Activated naive CD4-positive, alpha-beta T cell treated with Interleukin-2 at 50 U/mL for 16 hours (primary cell): ENCODE measurements at places on chromosomes 11 and 22.

- no peak for DNase-seq
Observed at GRCh38 chr22:20853236-20853660, 5.4 kb downstream of the PI4KA start.

GRCh38 chr11:33825854-33826560 lies 51.7 kb upstream of the FBXO3 start:
- DNase-seq = no peak

DNA sequence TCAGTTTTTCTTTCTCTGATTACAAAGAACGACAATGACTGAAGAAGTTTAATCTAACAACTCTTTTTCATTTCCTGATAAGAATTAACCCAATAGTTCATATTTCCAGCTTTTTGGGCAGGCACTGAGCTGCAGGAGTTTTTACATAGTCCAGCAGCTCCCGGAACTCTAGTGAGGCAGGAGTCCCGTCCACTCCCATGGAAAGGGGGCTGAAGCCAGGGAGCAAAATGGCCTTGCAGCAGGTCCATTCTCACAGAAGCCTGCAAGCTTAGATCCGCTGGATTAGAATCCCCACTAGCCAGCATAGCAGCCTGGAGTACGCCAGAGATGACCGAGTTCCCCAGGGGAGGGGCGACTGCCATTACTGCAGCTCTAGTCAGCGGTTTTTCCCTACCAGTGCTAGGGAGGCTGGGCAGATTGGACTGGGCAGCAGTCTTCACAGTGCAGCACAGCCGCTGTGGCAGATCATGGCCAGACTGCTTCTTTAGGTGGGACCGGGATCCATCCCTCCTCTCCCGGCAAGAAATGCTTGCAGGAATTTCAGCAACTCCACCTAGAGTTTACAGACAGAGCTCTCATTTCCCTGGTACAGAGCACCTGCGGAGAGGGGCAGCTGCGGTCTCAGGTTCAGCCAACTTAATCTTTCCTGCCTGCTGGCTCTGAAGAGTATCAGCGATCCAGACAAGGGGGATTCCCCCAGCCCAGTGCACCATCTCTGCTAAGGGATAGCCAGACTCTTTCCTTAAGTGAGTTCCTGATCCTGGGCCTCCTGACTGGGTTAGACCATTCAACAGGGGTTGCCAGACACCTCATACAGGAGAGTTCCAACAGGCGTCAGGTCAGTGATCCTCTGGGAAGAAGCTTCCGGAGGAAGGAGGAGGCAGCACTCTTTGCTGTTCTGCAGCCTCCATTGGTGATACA lies 742 bp upstream of the CASP4 start:
- DNase-seq = no peak

DNA sequence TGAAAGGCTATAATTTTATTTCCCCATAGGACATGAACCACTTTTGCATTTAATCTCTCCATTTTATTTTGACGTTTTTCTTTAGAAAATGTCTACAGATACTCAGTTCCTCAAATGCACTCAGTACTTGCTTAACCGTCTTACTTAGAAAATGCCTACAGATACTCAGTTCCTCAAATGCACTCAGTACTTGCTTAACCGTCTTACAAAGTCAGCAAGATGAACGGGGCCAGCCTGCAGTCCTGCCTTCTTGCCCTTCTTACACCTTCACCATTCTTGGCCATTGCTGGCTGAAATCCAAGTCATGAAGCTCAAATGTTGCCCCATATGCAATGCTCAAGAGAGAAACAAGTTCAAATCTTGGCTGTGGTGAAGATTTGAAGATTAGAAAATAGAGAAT lies 34.1 kb downstream of the CSNK2A3 start:
- DNase-seq = no peak

GRCh38 chr11:64842851-64843685 lies 1.4 kb downstream of the CDC42BPG start:
- no peak for DNase-seq

GRCh38 chr22:30277547-30278344 lies 11.1 kb upstream of the OSM start:
- no peak for DNase-seq
